Bronchial smooth muscle cell (primary cell): ENCODE measurements at places on chromosomes 5 and 9. TPM values are rescaled to one million over a fixed set of nuclear protein-coding genes. Genes with fewer than 3 reads are reported as not detected.

The PCDHGB4 gene
- 26.7 and 34.0 TPM in 2 replicates for total RNA-seq

The CTNND2 gene
- total RNA-seq = not detected in 2 replicates

The ZDHHC11 gene
- 0.47 and 3.3 TPM in 2 replicates for total RNA-seq

The BTNL8 gene
- not detected in 2 replicates for total RNA-seq
